ENCODE measurements at places on chromosomes 6 and 20.

GRCh38 chr6:4466769-4467480, 309.3 kb upstream of the CDYL start:
- no peak for DNase-seq

DNA sequence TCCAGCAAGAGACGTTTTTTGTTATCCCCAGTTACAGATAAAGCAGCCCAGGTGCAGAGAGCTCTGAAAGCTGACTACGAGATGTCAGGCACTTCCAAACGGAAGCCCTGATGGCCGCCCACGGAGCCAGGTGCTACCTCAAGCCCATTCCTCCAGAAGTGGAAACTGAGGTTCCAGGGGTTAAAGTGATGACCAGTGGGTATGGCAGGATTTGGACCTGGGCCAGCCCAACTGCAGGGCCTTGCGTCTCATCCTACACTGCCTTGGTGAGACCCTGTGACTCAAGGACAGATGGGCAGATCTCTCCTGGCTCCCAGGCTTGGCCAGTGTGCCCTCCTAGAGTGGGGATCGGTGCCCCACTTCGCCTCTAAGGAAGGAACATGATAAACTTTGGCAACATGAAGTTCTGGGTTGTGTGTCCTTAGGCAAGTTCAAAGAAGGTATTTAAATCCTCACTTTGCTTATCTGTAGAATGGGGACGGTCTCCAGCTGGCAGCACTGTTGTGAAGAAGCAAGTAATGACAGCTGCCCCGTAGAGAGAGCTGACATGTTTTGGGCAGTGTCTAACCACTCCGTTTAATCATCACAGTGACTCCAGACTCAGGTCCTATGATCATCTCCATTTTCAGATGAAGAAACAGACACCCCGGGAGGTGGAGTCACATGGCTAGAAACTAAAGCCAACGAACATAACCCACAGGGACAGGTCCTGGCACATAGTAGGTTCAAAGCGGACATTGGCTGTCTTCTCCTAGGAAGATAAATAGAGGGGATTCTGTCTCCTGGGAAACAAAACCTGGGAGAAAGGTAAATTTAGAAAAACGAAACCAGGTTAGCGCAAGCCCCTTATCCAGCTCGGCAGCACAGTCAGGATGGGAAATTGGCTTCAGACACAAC, 34.4 kb upstream of the CDH22 start:
- no peak for DNase-seq

DNA sequence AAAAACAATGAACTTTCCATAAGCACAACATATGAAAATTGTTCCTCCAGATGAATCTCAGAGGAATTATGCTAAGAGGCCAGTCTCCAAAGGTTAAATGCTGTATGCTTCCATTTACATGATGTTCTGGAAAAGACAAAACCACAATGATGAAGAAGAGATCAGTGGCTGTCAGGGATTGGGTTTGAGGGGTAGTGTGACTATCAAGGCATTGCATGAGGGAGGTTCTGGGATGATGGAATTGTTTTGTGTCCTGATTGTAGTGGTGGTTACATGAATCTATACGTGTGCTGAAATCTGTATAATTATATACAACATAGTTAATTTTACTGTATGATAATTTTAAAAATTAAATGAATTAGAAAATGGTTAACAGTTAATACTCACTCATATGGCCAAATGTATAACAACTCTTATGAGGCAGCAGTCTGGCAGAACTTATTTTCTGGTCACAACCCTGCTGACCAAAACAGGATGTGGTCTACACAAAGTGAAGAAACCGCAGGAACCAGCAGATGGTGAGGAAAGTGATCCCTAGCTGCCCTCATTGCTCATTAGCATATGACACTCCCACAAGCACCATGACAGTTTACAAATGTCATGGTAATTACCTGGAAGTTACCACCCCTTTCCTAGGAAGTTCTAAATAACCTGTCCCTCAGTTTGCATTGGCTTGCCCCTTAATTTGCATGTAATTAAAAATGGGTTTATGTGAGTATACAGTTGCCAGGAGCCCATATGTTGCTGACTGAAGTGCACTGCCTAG, 31.9 kb downstream of the NSFL1C start:
- DNase-seq: no peak

GRCh38 chr20:17503301-17504065, 27.7 kb downstream of the BFSP1 start:
- DNase-seq: no peak

DNA sequence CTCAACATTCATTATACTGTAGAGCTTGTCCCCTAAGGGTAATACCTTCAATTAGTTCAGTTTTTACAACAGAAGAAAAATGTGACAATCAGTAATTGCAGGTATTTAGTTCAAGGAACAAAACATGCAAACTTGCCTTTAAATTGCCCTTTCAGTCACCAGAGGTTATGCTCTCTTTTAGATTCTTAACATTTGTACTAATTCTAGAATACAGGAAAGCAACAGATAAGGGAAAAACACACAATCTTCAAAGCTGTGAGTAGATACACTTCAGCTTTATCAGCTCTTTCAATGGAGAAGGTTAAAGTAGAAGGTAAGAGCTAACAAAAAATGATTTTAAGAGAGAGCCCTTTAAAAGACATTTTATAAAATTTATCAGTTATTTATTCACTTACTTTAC, 173.1 kb downstream of the HS3ST5 start:
- no peak for DNase-seq

DNA sequence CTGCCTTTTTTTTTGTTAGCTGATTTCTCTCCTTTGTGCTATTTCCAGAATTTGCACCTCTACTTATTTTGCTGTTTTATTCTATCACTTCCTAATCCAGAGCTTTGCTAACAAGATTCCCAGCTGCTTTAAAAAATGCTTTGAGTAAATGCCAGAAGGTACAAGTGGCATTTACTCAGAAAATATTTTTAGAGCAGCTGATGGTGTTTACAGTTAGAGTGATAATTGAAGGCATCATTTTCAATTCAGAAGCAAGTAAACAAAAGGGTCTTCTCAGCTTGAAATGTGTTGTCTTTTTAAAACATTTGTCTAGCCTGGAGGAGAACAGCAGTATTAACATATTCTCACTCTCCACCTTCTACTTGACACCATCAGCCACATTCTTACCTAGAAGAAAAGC, 99.9 kb downstream of the OTOR start:
- no peak for DNase-seq

Measured in Caki2 (cell line).